ENCODE measurements at places on chromosomes 7 and 10. TPM values are rescaled to one million over a fixed set of nuclear protein-coding genes. Genes with fewer than 3 reads are reported as not detected.

ABCA13 gene
- total RNA-seq: 0.72 TPM

MLXIPL gene
- 3.4 TPM for total RNA-seq

METTL2B gene
- total RNA-seq: 31.3 TPM

OR2A42 gene
- not detected for total RNA-seq

LAMB1 gene
- 335 TPM for total RNA-seq
